ENCODE measurements at places on chromosomes 12 and 14. TPM values are rescaled to one million over a fixed set of nuclear protein-coding genes. Genes with fewer than 3 reads are reported as not detected.

The TMEM117 gene
- 1.4 TPM for total RNA-seq

The GPX2 gene
- not detected for total RNA-seq

The SLC2A14 gene
- 0.13 TPM for total RNA-seq

The DNAAF2 gene
- 18.2 TPM for total RNA-seq

The PRKAB1 gene
- 27.2 TPM for total RNA-seq

The CTSG gene
- not detected for total RNA-seq

The SLC7A7 gene
- total RNA-seq = 0.75 TPM

The AMHR2 gene
- total RNA-seq = not detected

The CLEC2D gene
- total RNA-seq = 340 TPM

The RAB15 gene
- 4.9 TPM for total RNA-seq

The REP15 gene
- not detected for total RNA-seq

The ATF7 gene
- total RNA-seq = 27.6 TPM

The RNASE7 gene
- total RNA-seq = not detected

GRCh38 chr12:29333178-29333577 is 47.8 kb downstream of the ERGIC2 start:
- no peak for DNase-seq

DNA sequence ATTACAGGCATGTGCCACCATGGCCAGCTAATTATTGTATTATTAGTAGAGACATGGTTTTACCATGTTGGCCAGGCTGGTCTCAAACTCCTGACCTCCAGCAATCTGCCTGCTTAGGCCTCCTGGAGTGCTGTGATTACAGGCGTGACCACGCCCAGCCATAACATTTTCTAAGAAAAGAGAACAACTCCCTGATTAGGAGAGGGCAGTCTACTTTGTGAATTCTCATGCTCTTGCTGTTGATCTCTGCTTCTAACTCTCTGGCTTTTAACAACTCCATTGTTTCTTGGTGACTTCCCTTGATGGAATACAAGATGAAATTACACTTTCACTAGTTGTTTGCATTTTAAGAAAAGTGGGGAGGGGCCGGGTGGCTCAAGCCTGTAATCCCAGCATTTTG is 33.6 kb downstream of the SSH1 start:
- DNase-seq = no peak

DNA sequence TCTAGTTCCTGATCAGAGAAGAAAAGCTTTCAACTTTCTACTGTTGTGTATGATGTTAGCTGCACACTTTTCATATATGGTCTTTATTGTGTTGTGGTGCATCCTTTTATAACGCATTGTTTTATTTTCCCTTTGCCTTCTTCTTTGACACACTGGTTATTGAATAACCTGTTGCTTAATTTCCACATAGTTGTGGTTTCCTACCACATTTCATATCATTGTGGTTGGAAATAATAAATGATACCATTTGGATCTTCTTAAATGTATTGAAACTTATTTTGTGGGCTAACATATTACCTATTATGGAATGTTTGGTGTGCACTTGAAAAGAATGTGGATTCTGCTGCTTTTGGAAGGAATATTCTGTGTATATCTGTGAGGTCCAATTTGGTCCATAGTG is 64.9 kb downstream of the GPHN start:
- DNase-seq = no peak

GRCh38 chr12:129163461-129163860 is 310.2 kb downstream of the GLT1D1 start:
- no peak for DNase-seq

- DNase-seq = peak; percentile 25
Measured at GRCh38 chr14:59189091-59189785, 771 bp downstream of the DAAM1 start.

DNA sequence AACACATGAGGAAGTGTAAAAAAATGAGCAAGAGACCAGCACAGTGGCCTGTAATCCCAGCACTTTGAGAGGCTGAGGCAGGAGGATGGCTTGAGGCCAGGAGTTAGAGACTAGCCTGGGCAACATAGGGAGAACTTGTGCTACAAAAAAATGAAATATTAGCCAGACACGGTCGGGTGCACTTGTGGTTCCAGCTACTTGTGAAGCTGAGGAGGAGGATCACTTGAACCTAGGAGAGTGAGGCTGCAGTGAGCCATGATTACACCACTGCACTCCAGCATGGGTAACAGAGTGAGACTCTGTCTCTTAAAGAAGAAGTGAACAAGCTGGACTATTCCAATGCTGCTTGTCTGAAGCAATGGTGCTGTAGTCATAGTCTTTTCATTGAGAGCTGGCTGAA is 36.3 kb upstream of the MAP3K9 start:
- no peak for DNase-seq

GRCh38 chr12:46160981-46161690 is 107.7 kb downstream of the SLC38A1 start:
- no peak for DNase-seq

DNA sequence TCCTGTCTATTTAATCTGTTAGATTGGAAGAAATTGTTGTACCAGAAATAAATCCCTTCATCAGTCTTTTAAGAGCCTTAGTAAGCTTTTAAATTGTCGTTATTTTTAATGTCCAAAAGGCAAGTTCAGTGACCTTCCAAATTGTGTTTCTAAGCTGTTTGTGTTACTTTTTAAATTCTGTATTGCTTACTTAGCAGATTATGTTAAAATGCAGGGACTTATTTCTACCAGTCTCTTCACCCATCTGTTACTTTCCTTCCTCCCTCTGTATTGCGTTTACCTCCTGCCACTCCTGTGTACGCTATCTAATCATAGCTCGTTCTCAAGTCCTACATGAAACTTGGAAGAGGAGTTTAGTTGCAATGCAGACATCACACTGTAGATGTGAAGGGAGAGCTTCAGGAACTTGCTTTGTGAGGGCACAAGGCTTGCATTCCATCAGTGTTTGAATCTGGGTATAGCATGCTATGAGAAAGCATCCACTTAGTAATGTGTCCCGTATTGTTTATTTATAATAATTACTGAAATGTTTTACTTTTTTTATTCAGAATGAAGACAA is 406.5 kb upstream of the RGS6 start:
- DNase-seq = no peak

GRCh38 chr12:5624486-5625272 is 192.8 kb downstream of the NTF3 start:
- no peak for DNase-seq

- no peak for DNase-seq
Measured at GRCh38 chr14:38226366-38226765, 18.7 kb downstream of the SSTR1 start.

- DNase-seq = no peak
Measured at GRCh38 chr14:103134919-103135318, 11.7 kb downstream of the TNFAIP2 start.

- no peak for DNase-seq
Measured at GRCh38 chr12:57519796-57520052, 590 bp downstream of the DDIT3 start.

GRCh38 chr12:11814374-11814773 is 164.9 kb downstream of the ETV6 start:
- no peak for DNase-seq

- no peak for DNase-seq
Measured at GRCh38 chr12:57610554-57611107, 604 bp upstream of the ARHGEF25 start.

DNA sequence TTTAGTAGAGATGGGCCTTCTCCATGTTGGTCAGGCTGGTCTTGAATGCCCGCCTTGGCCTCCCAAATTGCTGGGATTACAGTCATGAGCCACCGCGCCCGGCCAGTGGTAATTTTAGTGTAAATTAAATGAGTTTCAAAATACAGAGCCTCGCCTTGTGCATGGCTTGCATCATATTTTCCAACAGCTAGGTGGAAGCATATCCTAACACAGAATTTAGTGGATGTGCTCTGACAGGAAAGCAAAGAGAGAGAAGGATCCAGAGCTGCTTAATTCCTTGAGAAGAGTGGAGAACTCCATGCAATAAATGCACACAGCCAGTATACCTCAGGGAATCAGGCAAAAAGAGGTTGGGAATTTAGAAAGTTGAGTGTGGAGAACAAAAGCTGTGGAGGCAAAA is 2.5 kb downstream of the OR6C2 start:
- no peak for DNase-seq

- no peak for DNase-seq
Measured at GRCh38 chr14:100767003-100767787, 40.5 kb downstream of the DLK1 start.

- DNase-seq = no peak
Measured at GRCh38 chr12:26614011-26614616, 218.9 kb downstream of the ITPR2 start.

DNA sequence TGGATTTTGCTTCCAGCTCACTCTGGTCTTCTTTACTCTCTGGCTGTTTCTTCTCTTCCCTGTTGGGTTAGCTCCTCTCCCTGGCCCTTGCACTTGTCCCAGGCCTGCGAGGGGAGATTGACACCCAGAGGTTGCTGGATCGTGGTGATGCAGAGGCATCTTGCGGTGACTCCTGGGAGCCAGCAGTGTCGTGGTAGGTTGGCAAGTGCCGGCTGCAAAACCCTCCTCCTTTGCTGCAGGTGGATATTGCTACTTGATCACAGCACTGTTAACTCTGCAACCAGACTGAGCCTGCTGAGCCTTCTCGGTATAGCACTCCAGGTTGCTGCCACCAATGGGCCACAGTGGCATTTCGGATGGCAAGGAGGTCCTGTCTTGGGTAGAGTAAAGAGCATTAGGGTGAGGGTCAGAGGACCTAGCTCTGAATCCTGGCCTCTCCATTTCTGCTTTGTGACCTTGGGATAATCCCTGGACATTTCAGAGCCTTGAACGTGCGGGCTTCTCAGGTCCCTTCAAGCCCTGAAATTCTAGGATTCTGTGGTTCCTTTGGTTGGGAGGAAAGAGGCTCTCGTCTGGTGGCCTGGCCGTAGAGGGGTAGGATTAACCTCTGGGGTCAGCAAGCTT is 87.4 kb downstream of the TSPAN9 start:
- DNase-seq = no peak

- DNase-seq = no peak
Measured at GRCh38 chr12:48191096-48191495, 7.7 kb downstream of the CCDC184 start.

- no peak for DNase-seq
Measured at GRCh38 chr14:71704210-71704609, 228.0 kb upstream of the RGS6 start.

DNA sequence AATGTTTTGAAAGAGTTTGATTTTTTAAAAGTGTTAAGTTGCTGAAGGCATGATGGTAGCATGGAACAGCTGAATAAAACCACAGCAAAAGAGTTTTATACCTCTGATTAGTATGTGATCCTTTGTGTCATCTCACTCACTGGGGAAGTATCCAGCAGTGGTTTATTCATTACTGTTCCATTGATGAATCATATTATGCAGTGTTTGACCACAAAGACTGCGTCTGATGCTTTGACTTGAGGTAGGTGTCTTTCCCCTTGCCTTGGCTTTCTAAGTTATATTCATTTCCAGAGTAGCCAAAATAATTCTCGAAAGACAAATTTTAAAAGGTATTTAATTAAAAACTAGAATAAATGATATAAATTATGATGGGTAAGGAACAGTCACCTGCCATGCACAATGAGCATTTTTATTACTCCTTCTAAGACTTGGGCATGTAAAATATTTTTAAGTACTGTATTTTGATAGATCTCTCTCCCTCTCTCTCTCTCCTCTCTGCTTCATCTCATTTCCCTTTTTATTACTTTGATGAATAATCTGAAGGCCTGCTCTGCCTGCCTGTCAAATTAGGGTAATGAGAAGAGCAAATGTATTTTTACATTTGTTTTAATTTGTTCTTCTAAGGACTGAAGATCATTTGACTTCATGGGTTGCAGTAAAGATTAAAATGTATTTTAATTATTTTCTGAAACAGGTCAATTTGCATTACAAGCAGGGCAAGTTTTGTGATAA is 164.9 kb downstream of the NAV3 start:
- no peak for DNase-seq

GRCh38 chr14:100547633-100548294 is 39.5 kb downstream of the BEGAIN start:
- DNase-seq = peak; percentile 81

GRCh38 chr14:98182393-98183055 is 1089.5 kb downstream of the BCL11B start:
- DNase-seq = no peak

DNA sequence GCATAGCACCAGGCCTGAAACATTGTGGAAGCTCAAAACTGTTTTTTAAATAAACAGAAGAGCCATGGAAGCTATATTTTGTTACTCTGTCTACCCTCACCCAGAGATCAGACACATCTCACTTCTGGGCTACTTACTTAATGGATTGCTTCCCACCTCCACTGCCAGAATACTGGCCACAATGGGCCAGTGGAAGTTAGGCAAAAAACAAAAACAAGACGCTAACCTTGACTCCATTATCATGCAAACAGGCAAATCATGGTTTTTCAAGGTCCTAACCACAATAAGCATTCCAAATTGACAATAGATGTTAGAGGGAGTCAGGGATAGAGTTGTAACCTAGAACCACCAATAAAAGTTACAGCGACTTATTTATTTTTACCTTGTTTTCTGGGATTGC is 52.7 kb upstream of the PTCSC3 start:
- DNase-seq = no peak

DNA sequence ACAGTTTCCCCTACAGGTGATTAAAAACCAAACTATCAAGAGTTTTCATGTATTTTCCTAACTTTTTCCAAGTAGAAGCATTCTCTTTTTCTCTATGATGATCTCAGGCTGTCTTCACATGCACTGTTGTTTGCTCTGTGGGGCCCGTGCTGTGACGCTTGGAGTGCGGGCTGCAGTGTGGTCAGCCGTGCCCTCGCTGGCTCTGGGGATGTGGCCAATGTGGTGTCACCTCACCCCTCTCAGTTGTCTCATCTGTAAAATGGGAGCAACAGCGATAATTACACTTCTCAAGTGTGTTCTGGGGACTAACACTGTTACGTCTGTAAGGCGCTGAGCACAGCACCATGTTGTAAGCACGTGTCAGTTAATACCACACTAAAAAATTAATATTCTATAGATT is 28.6 kb downstream of the DDX51 start:
- DNase-seq = no peak

DNA sequence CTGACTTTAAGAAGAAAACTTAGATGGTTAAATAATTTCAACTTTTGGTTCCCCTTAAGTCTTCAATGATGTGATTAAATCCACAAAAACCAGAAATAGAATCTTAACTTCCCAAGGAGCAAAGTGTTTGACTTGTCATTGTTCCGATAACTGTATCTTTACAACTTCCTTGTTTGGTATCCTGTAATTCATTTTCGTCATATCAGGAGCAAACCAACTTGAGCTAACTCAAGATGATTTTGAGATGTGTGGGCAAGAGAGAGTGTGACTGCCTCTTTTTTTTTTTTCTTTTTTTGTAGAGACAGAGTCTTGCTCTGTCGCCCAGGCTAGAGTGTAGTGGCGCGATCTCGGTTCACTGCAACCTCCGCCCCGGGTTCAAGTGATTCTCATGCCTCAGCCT is 25.3 kb downstream of the DRAM1 start:
- DNase-seq = no peak

- DNase-seq = no peak
Measured at GRCh38 chr12:563787-564298, 99.4 kb downstream of the NINJ2 start.

DNA sequence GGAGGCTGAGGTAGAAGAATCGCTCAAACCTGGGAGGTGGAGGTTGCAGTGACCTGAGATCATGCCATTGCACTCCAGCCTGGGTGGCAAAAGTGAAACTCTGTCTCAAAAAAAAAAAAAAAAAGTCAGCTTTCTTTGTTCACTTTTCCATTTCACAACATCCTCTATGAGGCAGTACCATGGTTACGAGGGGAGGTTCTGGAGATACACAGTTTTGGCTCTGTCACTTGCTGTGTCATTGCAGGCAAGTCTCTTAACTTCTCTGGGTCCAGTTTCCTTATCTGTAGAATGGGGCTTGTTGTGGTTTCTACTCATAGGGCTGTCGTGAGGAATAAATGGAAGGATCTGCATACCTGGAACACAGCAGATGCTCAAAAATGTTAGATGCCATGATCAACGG is 75.6 kb upstream of the SLC24A4 start:
- DNase-seq = no peak
